CD4-positive, alpha-beta T cell treated with Interleukin-15 for 1 hour (primary cell): ENCODE measurements at places on chromosomes 5 and 9.

GRCh38 chr5:140222416-140222815, 47.4 kb downstream of the CYSTM1 start:
- no peak for DNase-seq

GRCh38 chr5:80931411-80931810, 28.8 kb upstream of the RASGRF2 start:
- DNase-seq, result no peak

DNA sequence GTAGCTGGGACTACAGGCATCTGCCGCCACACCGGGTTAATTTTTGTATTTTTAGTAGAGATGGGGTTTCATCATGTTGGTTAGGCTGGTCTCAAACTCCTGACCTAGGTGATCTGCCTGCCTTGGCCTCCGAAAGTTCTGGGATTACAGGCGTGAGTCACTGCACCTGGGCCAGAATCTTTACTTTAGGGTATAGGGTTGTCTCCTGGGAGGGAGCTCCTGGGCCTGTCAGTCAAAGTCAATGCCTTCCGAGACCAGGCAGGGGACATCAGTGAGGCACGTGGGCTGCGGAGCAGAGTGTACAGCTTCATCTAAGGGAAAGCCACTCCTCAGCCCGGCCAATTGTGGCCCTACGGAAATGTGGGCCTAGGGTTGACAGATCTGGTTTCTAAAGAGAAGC, 108.6 kb downstream of the FGF18 start:
- no peak for DNase-seq

GRCh38 chr5:160507221-160507721, 85.6 kb downstream of the PTTG1 start:
- peak; percentile 59 for DNase-seq

DNA sequence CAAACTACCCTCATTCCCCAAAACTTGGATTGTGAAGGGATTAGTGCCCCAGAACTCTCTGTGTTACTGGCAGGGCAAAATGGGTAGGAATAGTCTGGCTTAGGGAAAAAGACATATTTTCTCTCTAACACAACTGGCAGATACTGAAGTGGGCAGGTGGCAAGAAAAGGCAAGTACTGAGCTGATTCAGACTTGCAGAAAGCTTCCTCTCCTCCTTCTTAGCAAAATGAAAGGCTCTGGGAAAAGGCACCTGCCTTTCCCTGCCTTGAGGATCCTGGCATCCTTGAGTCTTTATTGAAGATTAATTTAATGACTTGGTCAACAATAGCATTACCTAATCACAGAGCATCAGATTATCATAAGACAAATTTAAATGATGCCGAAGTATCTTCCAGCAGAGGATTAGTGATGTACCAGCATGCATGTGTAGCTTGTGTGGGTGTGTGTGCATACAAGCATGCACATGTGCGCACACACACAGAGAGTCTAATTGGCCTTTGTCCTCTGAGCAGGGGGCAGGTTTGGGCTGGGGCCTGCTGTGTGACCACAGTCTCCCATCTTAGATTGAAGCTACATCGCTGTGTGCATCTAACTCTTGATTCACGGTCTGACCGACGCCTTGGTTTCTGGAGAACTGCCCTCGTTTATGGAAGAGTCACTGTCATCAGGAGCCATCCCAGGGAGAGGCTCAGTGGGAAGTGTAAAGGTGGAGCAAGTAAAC, 294.8 kb downstream of the AOPEP start:
- no peak for DNase-seq

DNA sequence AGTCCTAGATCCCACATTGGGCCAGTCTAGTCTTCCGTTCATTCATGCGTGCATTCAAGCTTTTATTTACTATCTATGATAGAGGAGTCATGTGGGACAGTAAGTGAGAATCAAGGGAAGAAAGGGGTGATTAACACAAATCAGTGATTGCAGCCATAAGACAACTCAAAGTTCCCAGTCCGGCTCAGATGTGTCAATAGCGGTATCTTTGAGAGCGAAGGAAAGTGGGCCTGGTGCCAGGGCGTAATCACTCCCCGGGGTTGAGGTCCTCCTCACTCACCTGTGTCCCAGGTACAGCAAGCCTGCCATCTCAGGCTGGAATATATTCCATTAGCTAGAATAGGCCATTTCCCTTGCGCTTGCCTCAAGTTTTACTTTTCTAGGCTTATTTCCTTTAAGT, 196.3 kb downstream of the ATP10B start:
- DNase-seq, result no peak

DNA sequence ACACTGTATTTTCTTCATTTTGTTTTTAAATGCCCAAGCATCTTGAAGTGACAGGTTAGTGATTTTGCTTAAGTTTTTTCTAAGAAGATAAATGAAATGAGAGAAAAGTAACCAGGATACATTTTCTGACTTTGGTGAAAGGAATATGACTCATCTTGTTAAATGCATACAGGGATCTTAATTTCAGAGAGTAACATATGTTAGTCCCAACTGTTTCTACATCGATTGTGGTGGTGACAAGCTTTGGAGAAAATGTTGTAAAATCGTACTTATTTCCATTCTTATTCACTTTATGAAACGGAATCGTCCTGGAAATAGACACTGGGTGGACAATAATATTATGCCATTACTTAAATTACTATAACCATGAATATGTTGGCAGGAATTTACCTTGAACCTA, 107.5 kb downstream of the KCNN2 start:
- no peak for DNase-seq

DNA sequence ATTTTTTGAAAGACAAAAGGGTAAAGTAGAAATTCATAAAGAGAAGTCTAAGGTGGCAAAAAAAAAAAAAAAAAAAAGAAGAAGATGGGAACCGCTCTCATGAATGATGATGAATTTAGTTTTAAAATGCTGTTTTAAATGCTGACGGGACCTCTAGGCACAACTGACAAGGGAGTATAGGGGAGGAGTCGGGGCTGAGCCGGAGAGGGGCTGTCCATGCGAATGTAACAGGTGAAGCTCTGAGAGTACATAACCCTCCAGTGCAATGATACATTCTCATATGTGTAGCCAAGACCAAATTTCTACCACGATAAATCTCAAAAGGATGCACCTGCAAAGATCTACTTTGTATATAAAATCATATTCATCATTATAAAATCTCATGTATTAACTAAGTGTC, 71.7 kb downstream of the GLIS3 start:
- no peak for DNase-seq

DNA sequence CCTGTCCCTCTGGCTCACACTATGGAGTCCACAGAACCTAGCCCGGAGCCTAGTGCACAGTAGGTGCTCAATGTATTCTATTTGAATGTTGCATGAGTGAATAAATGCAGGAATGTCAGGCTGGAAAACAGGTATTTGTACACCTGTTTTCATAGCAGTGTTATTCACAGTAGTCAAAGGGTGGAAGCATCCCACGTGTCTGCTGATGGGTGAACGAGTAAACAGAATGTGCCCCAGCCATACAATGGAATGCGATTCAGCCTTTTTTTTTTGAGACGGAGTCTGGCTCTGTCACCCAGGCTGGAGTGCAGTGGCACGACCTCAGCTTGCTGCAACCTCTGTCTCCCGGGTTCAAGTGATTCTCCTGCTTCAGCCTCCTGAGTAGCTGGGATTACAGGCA, 31.5 kb upstream of the IER5L start:
- no peak for DNase-seq

- no peak for DNase-seq
Measured at GRCh38 chr9:74554751-74555419, 57.8 kb downstream of the RORB start.

DNA sequence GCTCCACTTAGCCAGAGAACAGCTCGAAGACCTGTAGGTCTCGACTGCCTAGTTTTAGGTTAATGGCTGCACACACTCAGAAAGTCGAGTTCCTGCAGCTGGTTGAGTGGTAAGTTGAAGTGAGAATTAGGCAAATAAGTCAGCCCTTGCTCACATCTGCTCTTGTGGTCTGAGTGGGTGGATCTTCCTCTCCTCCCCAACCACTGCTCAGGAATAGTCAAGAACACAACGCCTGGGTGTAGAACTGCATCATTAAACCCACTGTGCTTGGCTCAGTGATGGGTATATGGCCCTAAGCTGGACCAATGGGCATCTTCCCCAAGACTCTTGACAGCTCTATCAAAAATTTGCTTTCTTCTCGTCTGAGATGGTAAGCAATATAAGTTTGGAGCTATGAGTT, 20.9 kb upstream of the ADAM19 start:
- peak; percentile 64 for DNase-seq

- no peak for DNase-seq
Measured at GRCh38 chr5:44294516-44294915, 94.7 kb downstream of the FGF10 start.
